ENCODE measurements at places on chromosomes 5 and 9.

GRCh38 chr9:125794708-125795107 lies 47.5 kb downstream of the PBX3 start:
- no peak for DNase-seq

DNA sequence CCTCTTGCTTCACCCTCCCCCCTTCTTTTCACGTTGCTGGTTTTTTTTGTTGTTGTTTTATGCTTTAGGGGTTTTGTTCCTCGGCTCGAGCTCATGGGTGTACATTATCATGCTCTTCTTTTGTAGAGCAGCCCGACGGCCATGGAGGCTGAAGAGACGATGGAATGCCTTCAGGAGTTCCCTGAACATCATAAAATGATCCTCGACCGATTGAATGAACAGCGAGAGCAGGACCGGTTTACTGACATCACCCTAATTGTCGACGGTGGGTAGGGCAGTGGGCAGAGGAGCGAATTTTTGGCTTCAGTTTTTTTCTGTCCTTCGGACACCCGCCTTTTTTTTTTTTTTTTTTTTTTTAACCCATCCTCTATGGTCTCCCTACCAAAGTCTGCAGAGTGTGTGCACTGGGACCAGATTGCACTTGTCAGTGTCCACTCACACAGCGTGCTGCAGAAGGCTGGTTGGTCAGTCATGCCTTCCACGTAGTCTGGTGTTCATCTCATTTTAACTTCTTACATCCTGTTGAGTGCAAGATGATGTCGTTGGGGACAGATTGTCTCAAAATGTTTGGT lies 1.3 kb downstream of the ZNF131 start:
- peak; percentile 24 for DNase-seq

DNA sequence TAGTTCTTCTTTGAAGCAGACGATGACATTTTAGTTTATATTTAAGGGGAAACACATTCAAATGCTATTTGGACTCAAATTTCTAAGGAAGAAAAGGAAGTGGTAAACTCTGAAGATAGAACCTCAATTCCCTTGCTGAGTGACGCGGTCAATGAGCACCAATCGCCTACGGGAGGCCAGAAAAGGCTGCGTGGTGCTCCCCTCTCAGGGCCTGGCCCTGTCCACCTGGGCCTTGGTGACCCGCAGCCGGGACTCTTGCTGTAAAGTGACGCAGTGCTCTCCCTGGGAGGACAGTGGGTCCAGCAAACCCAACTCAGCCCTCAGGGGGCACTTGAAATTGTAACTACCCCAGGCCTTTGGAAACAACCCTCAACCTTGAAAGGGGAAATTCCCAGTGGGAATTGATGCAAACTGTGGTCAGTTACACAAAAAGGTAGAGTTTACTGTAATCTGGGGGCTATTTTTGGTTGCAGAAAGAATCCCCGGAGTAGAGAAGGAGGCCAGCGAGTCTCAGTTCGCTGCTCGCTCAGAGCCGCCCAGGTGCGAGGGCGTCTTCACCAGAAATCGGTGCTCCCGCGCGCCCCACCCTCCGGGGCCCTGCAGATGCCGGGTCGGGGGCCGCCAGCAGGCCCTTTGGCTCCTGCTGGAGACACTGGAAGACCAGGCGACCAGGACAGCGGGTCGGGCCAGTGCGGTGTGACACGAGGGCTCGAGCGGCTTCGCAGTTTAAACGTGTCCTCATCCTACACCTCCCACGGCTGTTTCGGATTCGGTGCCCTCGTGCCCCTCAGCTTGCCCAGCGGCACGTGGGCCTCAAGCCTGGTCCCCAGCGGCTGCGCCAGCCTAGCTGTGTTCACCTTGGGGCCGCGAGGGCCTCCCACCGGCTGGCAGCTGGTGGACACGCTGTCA lies 1.4 kb upstream of the ANKRD33B start:
- DNase-seq: no peak

GRCh38 chr5:36728697-36729543 lies 122.5 kb downstream of the SLC1A3 start:
- peak; percentile 44 for DNase-seq

GRCh38 chr5:67651180-67651579 lies 454.6 kb upstream of the CD180 start:
- no peak for DNase-seq

GRCh38 chr9:108953983-108954574 lies 19.9 kb downstream of the ABITRAM start:
- no peak for DNase-seq

GRCh38 chr5:119287547-119288111 lies 68.2 kb upstream of the TNFAIP8 start:
- DNase-seq: no peak

DNA sequence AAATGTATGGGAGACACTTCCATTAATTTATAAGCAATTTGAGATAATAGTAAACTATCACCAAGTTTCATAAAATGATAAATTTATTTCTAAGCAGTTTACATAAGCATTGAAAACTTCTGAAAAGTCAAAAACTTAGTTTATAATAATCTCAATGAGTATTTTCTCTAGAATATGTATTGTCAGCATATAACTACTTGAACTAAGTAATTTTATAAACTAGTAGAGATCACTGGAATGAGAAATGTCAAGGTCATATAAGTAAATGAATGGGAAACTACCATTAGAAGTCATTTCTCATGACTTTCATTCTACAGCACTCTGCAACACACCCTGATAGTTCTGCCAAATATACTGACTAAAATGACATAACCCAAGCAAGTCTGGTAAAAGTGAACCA lies 3.4 kb downstream of the TBCA start:
- DNase-seq: no peak

GRCh38 chr5:110548171-110548570 lies 178.3 kb downstream of the TMEM232 start:
- no peak for DNase-seq

GRCh38 chr9:26346942-26347477 lies 545.6 kb downstream of the CAAP1 start:
- DNase-seq: no peak

GRCh38 chr9:89637787-89638186 lies 33.0 kb downstream of the GADD45G start:
- DNase-seq: no peak

- no peak for DNase-seq
Measured at GRCh38 chr5:80037366-80037765, 2.2 kb downstream of the THBS4 start.

- DNase-seq: no peak
Measured at GRCh38 chr9:34522091-34522887, 501 bp downstream of the ENHO start.

DNA sequence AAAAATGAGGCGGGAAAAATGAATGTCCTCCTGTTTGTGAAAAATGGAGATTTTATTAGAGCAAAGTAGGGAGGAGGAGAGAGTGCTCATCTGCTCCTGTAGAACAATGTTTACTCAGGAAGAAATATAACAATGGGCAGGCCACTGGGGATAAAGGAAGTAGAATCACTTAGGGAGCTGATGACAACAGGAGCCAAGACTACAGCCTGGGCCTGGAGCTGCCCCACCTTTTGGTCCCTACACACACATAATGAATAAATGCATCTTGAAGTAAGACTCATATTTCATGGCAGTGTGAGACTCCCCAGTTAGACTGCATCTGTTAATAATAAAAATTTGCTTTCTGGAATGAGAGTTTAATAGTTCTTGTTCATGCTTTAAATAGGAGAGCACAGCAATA lies 1939.8 kb downstream of the EFNA5 start:
- no peak for DNase-seq

- no peak for DNase-seq
Measured at GRCh38 chr9:90880669-90881068, 79.0 kb downstream of the SYK start.

DNA sequence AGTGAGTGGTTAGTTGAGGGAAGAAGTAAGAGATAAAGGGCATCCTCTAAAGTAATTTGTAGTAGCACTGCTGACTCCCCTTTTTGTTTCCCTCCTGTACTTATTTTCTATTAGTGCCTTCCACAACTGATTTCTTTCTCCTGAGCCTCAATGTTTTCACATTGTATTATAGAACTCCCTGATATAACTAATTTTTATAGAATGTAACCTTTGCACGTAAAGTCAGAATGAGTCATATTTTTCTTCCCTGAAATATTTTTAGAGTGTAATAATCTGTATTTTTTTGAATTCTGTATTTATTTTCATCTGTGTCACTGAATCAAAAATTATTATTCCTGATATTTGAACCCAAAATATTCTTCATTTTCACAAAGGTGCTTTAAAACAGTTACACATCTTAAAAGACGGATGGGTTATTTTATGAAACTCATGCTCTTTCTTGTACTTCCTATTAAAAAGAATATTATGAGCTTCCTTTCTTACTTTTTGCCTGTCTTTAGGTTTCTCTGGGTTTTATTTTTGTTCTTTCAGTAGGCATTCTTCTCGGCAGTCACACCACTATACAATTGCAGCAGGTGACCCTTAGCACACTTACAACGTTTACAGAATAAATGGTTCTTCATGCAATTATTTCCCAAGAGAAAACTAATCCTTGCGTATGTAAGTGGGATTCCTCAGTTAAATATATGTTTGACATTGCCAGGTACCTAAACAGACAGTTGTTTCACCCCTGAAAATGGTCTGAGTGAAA lies 30.5 kb upstream of the DMRTA1 start:
- no peak for DNase-seq

DNA sequence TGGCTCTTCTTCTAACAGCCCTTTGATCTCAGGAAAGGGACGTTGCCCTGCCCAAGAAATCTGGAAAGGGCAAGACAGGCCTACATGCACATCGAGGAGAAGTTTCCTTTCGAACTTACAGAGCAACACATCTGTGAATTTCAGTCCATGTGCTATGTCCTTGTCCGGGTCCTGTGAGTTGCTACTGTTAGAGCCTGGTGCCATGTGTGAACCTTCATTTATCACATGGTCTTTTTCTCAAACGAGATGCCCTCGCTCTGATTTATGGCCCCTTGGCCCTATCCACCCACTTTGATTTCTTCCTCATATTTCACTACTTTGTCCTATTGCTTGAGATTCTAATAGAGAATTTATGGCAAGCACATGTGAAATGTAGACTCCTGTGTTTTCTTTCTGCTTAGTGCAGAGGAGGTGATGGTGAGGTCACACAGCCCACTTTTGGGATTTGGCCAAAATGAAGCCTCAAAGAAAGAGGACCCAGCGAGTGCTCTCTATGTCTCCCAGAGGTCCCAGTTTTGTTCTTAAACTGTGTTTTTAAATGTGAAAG lies 153.1 kb downstream of the SNCAIP start:
- no peak for DNase-seq

GRCh38 chr9:108704156-108704852 lies 151.5 kb downstream of the ACTL7B start:
- DNase-seq: no peak

DNA sequence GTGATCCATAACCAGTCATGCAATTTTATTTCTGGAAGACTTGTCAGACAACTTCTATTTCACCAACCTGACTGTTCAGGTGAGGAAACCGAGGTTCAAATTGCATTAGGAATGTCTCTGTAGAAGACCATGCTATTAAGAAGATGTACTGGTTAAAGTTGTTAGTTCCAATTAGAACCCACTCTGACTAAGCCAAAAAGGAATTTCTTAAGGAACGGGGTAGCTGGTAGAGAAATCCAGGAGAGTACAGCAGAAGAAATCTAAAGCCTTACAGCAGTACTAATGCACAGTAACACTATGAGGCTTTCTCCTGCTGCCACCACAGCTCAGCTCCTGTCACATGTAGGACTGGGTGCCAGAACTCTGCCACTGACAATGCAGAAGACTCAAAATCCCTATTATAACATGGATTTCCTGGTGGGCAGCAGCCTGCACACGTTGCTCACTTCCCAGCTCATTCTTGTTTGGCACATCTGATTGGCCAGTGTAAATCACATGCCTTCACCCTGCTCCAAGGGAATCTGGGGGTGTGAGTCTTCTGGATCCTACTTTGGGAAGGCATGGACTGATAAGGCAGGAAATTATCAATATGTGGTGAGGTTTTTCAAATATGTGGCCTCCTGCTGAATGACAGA lies 37.1 kb downstream of the CAST start:
- no peak for DNase-seq

GRCh38 chr9:77531400-77531799 lies 116.7 kb downstream of the GNA14 start:
- no peak for DNase-seq

- DNase-seq: no peak
Measured at GRCh38 chr5:127563136-127563535, 45.7 kb downstream of the PRRC1 start.

DNA sequence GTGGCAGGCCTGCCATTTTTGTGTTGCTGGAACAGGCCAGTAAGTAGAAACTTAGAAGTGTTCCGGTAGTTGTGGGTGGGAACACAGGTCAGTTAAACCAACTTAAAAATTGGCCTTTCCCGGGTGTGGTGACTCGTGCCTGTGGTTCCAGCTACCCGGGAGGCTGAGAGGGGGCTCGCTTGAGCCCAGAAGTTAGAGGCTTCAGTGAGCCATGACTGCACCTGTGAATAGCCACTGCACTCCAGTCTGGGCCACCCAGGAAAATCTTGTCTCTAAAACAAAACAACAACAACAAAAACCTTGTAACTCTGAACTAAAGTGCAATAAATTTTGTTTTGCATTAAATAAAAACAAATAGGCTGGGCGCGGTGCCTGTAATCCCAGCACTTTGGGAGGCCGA lies 1.4 kb upstream of the NHP2 start:
- DNase-seq: no peak

- no peak for DNase-seq
Measured at GRCh38 chr9:98019098-98019497, 36.0 kb downstream of the ANP32B start.

DNA sequence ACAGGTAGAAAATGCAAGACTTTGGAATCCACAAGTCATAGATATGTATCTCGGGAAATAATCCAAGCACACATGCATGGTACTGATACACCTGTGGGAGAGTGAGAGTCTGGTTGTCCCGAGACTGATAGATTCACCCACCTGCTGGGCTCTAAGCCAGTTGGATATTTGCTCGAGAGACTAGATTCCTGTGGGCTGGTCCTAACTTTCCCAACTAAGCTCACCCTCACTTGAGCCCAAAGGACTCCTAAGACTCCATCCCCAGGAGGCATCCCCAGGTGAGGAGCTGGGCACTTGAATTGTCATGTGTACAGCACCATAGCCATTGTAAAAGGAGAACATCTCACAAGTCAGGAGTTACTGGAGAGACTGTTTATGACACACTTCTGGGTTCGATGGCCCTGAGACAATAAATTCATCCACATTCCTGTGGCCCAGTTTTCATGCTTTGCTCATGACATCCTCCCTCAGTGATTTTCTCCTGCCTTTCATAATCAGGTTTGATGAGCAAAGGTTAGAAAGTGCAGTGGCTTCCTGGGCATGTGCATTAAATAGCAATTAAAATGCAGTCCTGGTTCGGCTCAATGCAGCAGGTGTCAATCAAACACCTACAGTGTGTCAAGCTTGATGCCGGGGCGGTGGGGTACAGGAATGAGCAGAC lies 18.1 kb downstream of the SLC1A1 start:
- no peak for DNase-seq

GRCh38 chr5:180641566-180641900 lies 7.9 kb downstream of the FLT4 start:
- no peak for DNase-seq

GRCh38 chr9:124384846-124385245 lies 30.4 kb downstream of the PSMB7 start:
- no peak for DNase-seq

DNA sequence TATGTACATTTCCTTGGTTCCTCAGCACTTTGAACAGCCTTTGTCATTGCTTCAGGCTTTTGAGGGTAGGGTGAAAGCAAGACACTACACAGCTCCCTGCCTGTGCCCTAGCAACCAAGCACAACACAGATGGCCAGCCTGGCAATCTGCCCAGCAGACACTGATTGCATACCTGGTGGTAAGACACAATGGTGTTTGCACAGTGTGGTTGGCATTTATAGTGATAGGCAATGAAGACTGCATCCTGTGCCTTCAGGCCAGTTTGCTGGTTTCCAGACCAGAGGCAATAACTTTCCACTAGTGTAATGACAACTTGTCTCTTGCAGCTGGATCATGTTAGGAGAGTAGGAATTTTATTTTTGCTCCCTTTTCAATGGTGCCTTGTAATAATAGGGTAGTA lies 144.5 kb upstream of the TNC start:
- peak; percentile 53 for DNase-seq

Data from non-pigmented ciliary epithelial cell (primary cell).